Chondrocyte (in vitro differentiated cells): ENCODE measurements at places on chromosomes 5 and 9. TPM values are rescaled to one million over a fixed set of nuclear protein-coding genes. Genes with fewer than 3 reads are reported as not detected.

DNA sequence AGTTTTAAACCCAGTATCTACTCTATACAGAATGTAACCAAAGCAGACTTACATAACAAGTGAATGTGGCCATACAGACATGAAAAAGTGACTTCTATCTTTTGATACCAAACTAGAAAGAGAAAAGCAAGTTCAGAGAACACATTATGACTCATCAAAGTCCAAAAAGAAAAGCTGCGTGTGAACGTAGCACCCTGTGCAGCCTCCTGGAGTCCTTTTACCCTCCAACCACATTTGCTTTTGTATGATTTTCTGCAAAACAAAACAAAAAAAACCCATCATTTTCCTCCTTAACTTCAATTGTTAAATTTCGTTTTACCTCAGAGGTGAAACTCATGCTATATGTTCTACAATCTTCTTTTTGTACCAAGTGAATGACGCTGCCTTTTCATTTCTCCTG, 2.8 kb upstream of the SMARCA2 start:
- H3K36me3 ChIP-seq: no peaks in the 10 kb centered on the region
- H3K27me3 ChIP-seq: peaks cover 10% of the 10 kb centered on the region
- H3K4me1 ChIP-seq: peaks cover 10% of the 10 kb centered on the region
- no peak for DNase-seq

FAT2 gene
- total RNA-seq: 2.2 to 20.9 TPM (median 2.3 TPM) in 3 replicates

- H3K36me3 ChIP-seq: no peaks in the 10 kb centered on the region
- no peak overlapping the region for H3K4me3 ChIP-seq
- no peak for DNase-seq
- H3K4me1 ChIP-seq: peaks cover 31% of the 10 kb centered on the region
- no peak overlapping the region for H3K27ac ChIP-seq
These were observed 198.9 kb downstream of the TSSK1B start for GRCh38 chr5:113235884-113236283.

PCDHGB7 gene
- 3.5 to 5.4 TPM (median 4.3 TPM) in 3 replicates for total RNA-seq

ESM1 gene
- total RNA-seq: not detected in 3 replicates
